ENCODE measurements at places on chromosomes 13 and 19. TPM values are rescaled to one million over a fixed set of nuclear protein-coding genes. Genes with fewer than 3 reads are reported as not detected.
A peak's percentile ranks its signal among the peaks of the same experiment; 100 is the strongest.

SMIM44 gene
- total RNA-seq = not detected

ZIC5 gene
- total RNA-seq = not detected

GRCh38 chr19:33703821-33704220 lies 82.1 kb downstream of the CHST8 start:
- no peak for DNase-seq

- DNase-seq = no peak
Measured at GRCh38 chr13:82962397-82962796, 919.9 kb downstream of the SLITRK1 start.

DNA sequence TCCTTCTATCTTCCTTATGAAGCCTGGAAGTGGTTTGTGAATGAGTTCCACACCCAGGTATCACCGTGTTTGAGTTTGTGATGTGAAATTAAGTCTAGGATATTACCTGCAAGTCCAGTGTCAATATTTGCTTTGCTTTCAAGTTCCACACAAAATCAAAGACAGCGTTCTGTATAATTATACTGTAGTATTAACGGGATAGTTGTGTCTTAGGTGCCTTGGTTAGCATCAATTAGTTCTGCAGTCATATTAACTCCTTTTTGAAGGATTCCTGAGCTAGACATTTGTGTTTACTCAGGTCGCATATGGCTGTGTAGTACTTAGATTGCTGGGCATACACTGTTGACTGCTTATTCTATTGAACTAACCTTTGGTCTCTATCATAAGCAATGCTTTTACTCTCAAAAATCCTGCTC lies 54.4 kb downstream of the ERCC5 start:
- no peak for DNase-seq

GRCh38 chr19:3047496-3048189 lies 14.7 kb downstream of the TLE5 start:
- DNase-seq = peak; percentile 93

DNA sequence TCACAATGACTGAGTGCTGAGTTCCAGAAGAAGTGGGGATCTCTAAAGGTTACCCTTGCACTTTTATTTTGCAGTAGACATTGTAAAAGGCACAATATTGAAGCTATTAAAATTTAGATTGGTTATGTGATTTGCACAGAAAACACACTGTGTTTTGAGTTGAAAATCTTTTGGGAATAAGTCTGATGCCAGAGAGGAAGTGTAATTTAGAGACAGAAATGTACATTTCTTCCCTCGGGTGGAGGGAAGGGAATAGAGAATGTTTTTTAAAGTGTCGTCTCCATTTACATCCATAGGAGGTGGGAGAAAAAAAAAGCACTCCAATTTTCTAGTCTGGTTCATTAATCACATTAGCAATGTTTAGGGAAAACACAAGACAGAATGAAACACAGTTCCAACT lies 465.8 kb downstream of the OLFM4 start:
- no peak for DNase-seq

GRCh38 chr13:30004204-30004603 lies 153.8 kb upstream of the UBL3 start:
- DNase-seq = no peak

DNA sequence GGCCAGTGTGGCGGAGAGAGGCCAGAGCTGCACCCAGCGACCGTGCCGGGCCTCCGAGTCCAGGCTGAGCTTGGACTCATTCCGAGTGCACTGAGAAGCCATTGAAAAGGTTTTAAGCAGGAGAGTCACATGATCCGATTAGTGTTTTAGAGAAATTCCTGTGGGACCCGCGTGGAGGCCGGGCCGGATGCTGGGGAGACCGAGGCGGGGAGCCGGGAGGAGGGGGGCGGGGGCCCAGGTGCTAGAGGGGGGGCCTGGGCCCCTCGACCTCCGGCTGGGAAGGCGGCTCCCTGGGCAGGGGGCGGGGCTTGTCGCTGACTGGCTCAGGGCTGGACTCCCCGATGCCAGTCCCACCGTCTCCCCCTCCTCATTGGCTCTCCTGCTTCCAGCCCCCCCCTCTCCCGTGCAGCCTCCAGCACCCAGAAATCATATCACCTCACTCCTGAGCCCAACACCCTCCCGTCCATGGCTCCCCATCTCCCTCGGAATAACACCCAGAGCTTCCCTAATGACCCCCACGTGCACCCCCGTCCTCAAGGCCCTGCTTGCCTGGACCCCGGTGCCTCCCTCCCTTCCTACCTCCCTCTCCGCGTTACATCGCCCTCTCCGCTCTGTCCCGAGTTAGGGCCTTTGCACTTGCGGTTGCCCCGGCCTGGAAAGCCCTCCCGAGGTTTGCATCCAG lies 5.2 kb upstream of the ZNF579 start:
- DNase-seq = peak; percentile 76

DNA sequence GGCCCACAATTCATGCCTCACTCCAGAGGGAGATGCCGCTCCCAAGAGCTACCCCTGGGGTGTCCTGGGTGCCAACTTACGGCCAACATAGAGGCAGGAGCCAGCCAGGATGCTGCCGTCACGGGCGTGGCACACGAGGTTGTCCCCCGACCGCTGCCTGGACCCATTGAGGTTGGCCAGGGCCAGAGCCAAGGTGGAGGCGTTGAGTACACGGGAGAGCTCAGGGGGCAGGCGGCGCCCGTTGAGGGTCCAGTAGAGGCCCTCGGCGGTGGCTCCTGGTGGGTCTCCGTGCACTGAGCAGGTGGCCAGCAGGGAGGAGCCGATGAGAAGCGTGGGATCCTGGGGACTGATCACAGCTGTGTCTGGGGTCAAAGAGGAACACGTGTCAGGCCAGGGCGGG lies 7.1 kb downstream of the CRLF1 start:
- no peak for DNase-seq

- DNase-seq = no peak
Measured at GRCh38 chr13:77784515-77784914, 87.0 kb downstream of the SLAIN1 start.

GRCh38 chr19:3682741-3683404 lies 17.4 kb downstream of the PIP5K1C start:
- no peak for DNase-seq

DNA sequence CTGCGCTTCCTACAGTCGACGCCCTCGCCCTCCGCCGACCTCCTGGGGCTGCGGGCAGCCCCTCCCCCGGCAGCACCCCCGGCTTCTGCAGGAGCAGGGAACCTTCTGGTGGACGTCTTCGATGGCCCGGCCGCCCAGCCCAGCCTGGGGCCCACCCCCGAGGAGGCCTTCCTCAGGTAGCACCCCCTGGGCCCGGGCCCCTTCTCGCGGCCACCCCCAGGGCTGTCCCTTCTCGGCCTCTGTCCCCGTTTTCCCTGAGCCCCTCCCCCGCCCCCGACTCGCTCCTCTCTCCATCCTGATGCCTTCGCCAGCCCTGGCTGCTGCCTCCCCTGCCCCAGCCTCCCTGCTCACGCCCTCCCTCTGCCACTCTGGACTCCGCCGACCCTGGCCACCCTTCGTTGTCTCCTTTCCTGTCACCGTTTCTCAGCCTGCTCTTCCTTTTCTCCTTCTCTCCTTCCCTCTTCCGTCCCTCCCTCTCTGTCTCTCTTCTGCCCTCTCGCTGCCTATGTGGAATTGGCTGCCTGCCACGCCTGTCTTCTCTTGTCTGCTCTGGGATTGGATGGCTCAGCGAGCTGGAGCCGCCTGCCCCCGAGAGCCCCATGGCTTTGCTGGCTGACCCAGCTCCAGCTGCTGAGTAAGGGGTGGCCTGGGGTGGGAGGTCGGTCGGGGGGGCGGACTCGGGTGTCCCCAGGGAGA lies 11.0 kb downstream of the FUZ start:
- DNase-seq = peak; percentile 69

GRCh38 chr13:109652531-109652930 lies 133.9 kb downstream of the IRS2 start:
- DNase-seq = peak; percentile 19

GRCh38 chr19:46000491-46001246 lies 5.4 kb downstream of the CCDC61 start:
- peak; percentile 79 for DNase-seq

GRCh38 chr19:43636121-43636683 lies 3.4 kb downstream of the CADM4 start:
- DNase-seq = peak; percentile 46

All from stomach (tissue), 19 donors.